ENCODE measurements at places on chromosomes 11 and 22.
A peak's percentile ranks its signal among the peaks of the same experiment; 100 is the strongest.

DNA sequence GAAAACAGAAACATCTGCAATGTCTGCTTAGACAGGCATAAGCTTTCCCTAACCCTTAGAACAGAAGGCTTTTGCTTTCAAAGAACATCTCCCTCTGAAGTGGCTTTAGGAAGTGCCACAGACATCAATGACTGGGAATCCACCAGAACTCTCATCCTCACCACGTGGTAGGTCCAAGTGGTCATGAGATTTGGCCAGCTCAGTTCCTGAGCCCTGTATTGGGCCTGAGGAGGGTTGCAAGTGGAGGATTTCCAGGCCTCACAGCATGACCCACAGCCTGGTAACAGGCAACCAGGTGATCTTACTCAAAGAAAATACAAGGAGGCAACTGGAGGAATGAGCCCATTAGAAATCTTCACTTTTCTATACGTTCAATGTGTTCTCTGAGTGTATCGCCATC lies 1.6 kb downstream of the CASP1 start:
- no peak for DNase-seq

GRCh38 chr11:99881610-99882009 lies 805.5 kb upstream of the ARHGAP42 start:
- DNase-seq: no peak

- peak; percentile 91 for DNase-seq
These were observed at the start of gene RAC2 for GRCh38 chr22:37244114-37244921. Gene RAC2 (minus strand): TSS chr22:37244269. CDS start chr22:37244148, 121 bp downstream.

GRCh38 chr11:16806791-16807190 lies 68.3 kb downstream of the C11orf58 start:
- no peak for DNase-seq

DNA sequence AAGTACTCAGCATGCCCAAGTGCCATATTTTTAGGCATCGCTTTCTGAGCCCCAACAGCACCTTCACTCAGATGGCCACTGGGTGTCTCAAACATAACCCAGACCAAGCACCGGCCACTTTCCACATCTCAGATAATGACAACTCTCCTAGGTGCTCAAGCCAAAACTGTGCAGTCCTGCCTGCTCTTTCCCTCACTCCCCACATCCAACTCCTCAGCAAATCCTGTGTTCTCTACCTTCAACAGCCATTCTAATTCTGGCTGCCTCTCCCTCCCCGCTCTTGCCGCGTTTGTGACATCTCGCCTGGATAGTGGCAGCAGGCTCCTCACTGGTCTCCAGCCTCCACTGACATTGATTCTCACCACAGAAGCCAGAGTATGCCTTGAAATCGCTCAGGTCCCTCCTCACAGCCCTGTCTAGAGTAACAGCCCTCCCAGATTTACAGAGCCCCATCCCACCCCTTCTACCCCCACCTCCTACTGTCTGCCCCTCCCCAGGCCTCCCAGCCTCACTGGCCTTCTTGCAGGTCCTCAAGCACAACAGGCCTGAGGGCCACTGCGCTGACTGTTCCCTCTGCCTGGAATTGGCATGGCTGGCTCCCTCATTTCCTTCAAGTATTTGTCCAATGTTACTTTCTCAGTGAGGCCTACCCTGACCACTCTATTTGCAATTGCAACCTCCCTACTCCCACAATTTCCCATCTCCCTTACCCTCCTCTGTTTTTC lies 1.3 kb upstream of the PHETA2 start:
- no peak for DNase-seq

GRCh38 chr11:83464160-83464944 lies 178.2 kb upstream of the CCDC90B start:
- no peak for DNase-seq
